ENCODE measurements at places on chromosomes 5 and 9.

DNA sequence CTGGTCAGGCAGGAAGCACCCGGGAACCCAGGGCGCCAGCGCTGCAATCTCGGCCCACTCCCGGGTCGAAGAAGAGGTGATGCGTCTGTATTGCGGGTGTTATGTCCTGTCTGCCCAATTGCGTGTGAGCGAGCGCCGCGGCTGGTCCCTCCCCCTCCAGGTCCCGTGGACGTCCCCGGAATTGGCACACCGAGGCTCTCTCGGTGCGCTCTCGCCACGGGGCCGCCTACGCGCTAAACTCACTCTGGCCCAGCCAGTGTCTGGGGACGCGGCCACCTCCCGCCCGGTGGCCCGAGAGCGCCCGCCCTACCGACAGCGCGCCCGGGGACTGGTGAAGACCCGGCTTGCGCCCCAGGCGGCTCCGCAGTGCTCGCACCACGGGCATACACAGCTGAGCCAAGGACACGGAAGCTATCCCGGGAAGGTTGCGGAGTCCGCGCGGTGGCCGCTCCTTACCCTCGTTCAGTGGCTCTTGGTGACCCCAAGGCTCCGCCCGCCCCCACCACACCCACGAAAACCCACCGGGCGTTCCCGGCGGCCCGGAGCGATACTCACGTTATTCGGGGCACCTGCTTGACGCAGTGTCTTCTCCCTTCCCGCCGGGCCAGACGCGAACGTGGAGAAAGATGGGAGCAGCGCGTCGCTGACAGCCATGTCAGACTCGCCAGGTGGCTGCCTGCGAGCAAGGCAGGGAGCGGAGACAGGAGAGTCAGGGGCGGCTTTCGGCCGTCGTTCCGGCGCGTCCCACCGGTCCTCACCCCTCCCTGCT, 1.0 kb downstream of the KLF4 start:
- peak; percentile 80 for DNase-seq

- no peak for DNase-seq
Measured at GRCh38 chr9:98236901-98237487, 18.5 kb downstream of the TBC1D2 start.

DNA sequence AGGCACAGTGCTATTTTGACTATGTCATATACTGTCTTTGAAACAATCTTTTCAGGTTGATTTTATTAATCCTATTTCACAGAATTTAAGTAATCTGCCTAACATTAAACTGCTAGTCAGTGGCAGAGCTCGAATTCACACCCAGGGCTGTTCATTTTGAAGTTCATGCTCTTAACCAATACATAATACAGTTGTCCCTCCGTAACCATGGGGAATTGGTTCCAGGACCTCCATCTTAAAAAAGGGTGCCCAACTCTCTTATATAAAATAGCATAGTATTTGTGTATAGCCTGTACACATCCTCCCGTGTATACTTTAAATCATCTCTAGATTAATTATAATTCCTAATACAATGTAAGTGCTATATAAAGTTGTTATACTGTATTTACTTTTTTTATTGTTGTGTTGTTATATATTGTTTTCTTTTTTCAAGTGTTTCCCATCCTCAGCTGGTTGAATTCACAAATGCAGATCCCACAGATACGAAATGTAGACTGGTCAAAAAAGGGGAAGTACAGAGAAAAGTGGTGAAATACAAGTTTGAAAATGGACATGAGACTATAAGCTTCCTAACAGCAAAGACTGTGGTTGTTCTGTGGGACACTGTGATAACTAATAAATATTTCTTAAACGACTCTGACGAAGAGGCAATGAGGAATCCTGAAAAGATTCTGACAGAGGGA, 18.3 kb downstream of the RFX3 start:
- DNase-seq, result no peak

GRCh38 chr5:15646371-15646770, 146.4 kb downstream of the FBXL7 start:
- no peak for DNase-seq

- DNase-seq, result no peak
Measured at GRCh38 chr5:173968154-173968797, 20.7 kb upstream of the C5orf47 start.
